Stimulated activated CD8-positive, alpha-beta memory T cell treated with anti-CD3 and anti-CD28 coated beads, Interleukin-15, amount 100 ng/mL, for 1 hour (primary cell): ENCODE measurements at places on chromosomes 2 and 18.

DNA sequence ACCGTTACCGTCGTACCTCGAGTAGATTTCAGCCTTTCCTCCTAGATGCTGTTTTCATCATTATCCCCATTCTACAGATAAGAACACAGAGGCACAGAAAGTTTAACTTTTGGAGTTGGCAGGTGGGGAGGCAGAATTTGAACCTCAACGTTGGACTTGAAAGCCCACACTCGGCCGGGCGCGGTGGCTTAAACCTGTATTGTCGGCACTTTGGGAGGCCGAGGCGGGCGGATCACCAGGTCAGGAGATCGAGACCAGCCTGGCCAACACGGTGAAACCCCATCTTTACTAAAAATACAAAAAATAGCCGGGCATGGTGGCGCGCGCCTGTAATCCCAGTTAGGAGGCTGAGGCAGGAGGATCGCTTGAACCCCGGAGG is 11.5 kb downstream of the CATIP start:
- no peak for DNase-seq

GRCh38 chr2:68835621-68836020 is 35.6 kb downstream of the BMP10 start:
- no peak for DNase-seq

DNA sequence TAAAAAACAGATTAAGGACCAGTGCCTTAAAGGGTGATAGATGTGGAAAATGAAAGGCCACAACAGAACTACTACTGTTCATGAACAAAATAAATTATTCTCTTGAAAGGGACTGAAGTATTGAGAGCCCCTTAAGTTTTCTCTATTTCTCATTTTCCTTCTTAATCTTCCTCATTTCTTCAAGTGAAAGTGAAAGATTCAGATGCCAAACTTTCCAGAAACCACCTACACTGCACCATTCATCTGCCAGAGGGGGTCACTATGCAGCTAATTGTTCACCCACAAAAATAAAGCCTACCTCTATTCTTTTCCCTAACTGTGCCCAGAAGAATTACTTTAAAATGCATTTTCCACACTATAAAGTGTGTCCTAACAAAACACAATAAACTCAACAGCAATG is 140.1 kb downstream of the NR4A2 start:
- no peak for DNase-seq

- DNase-seq, result no peak
These were observed 188.6 kb downstream of the NEDD4L start for GRCh38 chr18:58232668-58233067.

GRCh38 chr2:210561475-210561874 is 5.1 kb downstream of the CPS1 start:
- no peak for DNase-seq

GRCh38 chr2:46731280-46731679 is 184.3 kb downstream of the MCFD2 start:
- DNase-seq, result no peak

- DNase-seq, result no peak
These were observed 1.9 kb downstream of the TCF23 start for GRCh38 chr2:27150639-27151230.

- no peak for DNase-seq
These were observed 63.6 kb upstream of the CAVIN2 start for GRCh38 chr2:191910518-191910917.

DNA sequence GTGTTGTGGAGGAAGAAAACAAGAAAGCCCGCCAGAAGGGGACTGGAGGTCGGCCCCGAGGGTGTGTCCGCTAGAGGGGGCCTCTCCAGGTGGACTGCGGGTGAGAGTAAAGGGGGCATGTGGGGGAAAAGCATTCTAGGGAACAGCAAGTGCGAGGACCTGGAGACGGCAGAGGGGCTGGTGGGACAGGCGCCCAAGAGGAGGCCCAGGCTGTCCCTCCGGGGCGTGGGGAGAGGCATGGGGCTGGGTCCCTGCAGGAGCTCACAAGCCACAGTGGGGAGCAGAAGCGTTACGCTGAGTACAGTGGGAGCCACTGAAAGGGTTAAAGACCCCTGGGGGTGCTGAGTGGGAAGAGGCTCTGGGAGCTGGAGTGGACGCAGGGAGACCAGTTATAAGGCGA is 1.6 kb upstream of the KLF11 start:
- no peak for DNase-seq
